ENCODE measurements at places on chromosomes 5 and 9.

DNA sequence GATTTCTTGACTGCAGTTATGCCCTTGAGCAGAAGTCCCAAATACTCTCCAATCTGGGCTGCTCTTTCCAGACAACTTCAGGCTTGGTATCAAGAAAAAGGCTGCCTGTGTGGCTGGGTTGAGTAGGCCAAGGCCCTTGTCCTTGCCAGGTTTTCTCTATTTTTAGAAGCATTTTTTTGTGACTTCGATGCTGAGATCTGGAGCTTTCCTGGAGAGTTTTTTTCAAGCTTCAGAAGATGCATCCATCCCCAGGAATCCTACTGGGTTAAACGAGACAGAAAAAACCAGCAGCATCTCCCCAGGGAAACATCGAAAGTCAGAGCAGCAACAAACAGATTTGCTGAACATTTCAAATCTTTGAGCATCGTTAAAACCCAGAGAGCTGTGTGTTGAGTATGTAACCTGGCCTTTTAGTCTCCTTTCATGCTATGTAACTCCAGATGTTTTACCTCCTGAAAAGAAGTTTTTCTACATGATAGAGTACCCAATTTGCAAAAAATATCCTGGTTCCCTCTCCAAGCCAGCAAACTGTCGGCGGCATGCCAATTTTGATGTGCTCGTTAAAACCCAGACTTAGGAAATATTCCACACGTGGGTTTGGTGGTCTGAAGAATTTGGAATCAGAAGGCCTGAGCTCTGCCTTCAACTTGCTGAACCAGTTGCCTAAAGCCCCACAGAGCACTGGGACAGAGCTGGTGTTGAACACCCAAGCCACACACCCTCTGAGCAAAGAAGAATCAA lies 98.1 kb upstream of the ALDH1B1 start:
- no peak for DNase-seq

GRCh38 chr5:33311893-33312292 lies 128.9 kb upstream of the TARS1 start:
- DNase-seq: no peak

- no peak for DNase-seq
These were observed 1.6 kb downstream of the RFESD start for GRCh38 chr5:95647886-95648860.

DNA sequence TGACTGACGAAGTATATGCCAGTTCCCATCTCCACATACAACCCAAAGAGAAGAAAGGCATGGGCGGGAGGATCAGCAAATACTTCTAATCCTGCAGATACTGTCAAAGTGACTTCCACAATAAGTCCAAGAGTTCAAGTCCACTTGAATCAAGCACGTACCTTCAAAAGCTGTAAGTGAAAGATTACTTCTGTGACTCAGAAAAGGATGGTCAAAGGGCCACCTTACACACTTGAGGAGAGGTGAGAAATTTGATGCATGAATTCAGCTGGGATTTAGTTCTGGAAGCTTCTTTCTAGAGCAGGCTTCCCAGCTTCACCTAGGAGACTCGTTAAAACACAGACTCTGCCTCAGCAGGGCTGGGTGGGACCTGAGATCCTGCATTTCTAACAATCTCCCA lies 357.5 kb downstream of the GLIS3 start:
- no peak for DNase-seq

GRCh38 chr9:12441506-12441905 lies 251.7 kb upstream of the TYRP1 start:
- DNase-seq: no peak

DNA sequence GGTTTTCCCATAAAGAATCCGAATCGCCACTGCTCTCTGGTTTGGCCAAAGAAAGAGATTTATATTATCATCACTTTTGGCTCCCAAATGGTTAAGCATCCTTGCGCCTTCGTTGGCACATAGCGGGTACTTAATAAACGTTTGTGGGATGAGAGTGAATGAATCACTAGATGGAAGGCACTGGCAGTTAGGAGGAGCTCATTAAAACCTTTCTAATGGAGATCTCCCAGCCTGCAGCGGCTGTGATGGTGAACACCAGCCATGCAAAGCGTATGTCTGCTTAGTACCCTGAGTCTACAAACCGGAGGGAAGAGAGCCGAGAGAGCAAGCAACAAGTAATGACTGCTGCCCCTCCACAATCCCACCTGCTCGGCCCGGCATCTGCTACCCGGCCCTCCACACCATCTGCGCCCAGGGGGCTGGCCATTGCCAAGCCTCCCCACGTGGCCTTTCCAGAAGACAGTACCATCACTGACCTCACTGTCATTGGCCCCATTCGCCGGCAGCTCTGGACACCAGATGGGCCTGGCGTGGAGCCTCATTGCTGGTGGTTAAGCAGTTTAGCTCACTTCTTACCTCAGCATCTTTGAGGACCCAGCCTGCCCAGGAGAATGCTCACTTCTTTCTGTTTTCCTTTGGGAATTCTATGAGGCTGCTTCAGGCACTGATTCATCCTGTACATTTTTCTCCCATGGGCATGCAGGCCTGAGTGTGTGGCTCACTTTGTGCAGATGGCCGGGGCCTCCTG lies 39.3 kb upstream of the ANKRD33B start:
- DNase-seq: no peak
